ENCODE measurements at places on chromosomes 1 and 21.

- DNase-seq = no peak
Observed at GRCh38 chr1:83581747-83582146, 417.2 kb downstream of the TTLL7 start.

DNA sequence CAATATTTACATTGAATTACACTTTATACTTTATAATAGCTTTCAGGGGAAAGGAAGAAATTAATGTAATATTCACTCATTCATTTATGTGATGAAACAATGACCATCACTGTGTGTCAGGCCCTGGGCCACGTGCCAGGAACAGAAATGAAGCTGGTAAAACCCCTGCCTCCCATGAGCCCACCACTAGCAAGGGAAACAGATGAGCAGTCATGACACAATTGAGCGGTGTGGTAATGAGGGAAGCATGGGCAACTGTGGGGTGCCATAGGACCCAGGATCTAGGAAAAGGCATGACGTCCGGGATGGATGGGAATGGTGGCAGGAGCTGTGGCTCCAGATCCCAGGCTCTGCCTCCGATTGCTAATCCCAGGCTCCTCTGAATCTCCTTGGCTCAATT, 17.0 kb upstream of the SLC5A9 start:
- DNase-seq = no peak

- DNase-seq = no peak
Observed at GRCh38 chr1:59485171-59485570, 188.3 kb downstream of the FGGY start.

GRCh38 chr1:195773931-195774330, 834.3 kb downstream of the KCNT2 start:
- DNase-seq = no peak

GRCh38 chr21:46171996-46172862, 12.0 kb downstream of the SPATC1L start:
- no peak for DNase-seq

GRCh38 chr21:37338671-37339551, 27.7 kb upstream of the DYRK1A start:
- no peak for DNase-seq

DNA sequence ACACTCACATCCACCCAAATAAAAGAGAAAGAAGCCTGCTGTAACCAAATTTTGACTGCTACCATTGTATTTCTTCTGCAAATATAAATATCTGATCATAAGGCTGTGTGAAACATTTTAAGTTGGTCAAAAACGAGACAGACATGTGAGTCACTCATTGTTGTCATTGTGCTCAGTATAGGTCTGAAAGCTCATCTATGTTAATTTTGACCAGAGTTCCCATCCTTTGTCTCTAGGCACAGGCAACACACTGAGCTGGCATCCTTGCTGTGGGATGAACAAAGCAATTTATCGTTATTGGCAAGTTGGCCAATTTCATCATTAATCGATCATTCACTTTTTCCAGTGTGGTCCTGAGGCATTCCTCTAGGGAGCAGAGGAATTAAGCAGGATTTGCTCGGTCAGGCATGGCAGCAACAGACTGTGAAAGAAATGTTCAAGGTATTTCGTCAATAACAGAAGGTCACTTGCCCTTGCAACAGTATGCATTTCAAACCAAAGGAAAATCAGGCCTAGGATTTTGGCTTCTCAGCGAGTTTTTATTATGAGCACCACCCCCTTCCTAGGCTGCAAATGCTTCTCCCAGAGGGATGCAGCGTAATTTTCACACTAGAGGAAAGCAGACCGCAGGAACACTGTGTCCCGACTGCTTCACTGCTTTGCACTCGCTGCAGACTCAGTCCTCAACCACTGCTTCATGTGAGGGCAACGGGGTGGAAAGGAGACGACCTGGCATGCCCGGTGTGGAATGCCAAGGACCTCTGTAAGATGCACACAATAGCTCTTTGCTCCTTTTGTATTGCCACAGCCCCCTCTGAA, 87.9 kb upstream of the SMYD2 start:
- DNase-seq = no peak

GRCh38 chr1:78101514-78101913, 55.7 kb downstream of the GIPC2 start:
- DNase-seq = no peak

DNA sequence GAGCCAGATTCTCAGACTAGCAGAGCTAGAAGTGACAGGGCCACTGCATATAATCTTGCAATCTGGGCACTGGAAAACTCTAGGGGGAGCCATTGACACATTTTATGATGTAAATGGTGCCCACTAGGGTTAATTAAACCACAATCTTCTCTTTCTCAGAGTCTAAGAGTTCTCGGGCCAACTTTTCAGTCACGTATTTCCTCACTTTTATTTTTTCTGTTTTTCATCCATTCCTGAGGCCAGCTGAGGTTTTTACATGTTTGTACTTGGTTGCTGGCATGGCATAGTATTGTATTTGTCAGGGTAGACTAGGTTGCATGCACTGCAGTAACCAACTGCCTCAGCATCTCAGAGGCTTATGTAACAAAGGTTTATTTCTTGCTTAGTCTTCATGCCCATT, 138.2 kb downstream of the ZNF326 start:
- no peak for DNase-seq

GRCh38 chr1:36941316-36941978, 92.9 kb downstream of the GRIK3 start:
- no peak for DNase-seq

- no peak for DNase-seq
Observed at GRCh38 chr1:61054601-61054993, 27.8 kb upstream of the NFIA start.

DNA sequence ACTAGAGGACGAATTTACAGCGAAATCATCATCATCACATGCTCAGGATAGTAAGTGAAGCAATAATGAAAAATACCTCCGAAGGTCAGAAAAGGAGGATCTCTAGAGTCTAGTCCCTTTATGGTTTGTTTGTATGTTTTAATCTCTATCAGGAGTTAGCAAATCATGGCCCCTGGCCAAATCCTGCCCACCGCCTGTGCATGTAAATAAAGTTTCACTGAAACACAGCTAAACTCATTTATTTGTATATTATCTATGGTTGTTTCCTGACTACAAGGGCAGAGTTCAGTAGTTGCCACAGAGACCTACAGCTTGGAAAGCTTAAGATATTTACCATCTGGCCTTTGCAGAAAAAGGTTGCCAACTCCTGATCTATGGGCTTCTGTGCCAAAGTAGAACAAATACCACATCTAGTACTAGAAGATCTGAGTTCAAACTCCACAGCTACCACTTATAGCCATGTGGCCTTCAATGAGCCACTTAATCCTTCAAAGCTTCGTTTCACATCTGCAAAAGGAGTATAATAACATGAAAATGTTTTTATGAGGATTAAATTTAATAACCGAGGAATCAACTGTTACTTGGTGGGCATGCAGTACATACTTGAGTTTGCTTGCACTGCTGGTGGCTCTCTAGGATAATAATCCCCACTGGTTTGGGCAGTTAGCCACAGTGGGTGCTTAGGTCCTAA, 94.0 kb upstream of the KIF26B start:
- DNase-seq = no peak

DNA sequence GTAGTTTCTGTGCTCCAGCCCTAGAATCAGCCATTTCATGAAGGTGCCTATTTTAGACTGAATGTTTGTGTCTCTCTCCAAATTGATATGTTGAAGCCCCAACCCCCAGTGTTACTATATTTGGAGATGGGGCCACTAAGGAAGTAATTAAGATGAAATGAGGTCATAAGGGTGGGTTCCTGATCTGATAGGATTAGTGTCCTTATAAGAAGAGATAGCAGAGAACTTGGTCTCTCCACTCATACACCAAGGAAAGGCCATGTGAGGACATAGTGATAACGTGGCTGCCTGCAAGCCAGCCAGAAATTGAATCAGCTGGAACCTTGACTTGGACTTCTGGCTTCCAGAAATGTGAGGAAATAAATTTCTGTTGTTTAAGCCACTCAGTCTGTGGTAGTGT, 12.3 kb downstream of the RAVER2 start:
- DNase-seq = no peak

DNA sequence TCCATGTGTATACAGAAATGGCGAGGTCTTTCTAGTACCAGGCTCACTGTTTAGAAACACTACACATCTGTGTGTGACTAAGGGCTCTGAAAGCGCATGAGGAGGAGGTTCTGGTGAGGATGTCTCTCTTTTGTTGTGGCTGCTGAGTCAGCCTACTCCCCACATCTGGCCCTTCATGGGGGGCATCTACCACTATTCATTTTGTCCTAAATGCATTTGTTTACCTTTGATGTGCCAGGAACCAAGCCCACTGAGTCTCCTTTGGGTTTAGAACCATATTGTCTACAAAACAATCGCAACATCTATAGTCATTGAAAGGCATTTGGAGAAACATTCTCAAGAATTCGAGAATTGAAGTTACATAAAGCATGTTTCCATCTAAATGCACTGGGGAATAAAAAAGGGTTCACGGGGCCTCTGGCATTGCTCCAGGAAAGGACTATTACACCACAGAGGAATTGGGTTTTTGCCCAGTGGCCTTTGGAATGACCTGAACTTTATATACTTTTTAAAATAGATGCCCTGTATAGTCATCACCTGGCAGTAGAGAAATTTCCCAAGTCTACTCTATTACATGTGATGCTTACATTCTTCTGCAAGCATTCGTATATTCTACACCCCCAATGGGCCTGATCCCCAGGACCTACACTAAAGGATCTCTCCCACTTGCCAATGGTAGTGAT, 35.1 kb upstream of the ADORA3 start:
- DNase-seq = no peak

DNA sequence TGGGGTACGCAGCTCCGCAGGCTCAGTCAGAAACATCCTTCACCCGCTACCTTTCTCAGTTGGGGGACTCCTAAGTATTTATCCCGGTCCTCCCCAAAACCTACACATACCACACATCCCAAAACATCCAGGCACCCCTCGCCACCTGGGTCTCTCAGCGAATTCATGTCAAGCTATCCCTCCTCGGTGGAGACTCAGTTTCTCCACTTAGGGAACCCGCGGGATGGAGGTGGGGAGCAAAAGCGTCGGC, 1.3 kb upstream of the ZBTB7B start:
- DNase-seq = no peak

GRCh38 chr1:49059087-49059486, 282.4 kb upstream of the BEND5 start:
- DNase-seq = no peak

GRCh38 chr1:167425482-167425881, 92.8 kb downstream of the CD247 start:
- DNase-seq = no peak

DNA sequence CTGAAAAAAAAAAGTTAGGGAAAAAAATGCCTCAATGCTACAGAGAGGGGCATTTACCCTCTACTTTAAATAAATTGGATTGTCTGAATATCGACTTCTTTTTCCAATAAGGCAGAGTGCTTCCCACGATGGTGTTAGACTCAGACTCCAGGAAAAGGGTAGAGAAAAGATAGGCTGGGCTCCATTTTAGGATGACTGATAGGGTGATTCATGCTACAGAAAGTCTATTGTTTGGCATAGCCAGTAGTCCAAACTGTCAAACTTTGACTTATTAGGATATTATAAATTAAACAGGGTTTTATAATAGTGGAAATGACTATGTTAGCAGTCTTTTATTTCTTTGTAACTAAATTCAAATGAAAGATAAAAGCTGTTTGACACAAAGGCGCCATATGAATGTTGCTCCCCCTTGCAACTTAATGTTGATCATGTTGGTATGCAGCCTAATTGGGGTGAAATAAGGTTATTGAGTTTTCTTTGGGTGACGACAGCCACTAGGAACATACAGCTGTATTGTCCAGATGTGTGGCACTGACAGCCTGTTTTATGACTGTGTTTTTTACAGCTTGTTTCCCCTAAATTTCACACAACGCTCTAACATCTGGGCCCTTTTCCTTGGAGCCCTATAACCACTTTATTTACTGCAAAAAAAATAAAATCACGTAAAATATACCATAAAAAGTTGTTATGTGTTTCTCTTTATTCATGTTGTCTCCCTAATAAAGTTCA, 69.3 kb downstream of the SPAG17 start:
- no peak for DNase-seq

- no peak for DNase-seq
Observed at GRCh38 chr1:29361686-29362085, 125.4 kb downstream of the PTPRU start.

GRCh38 chr1:173733912-173734311, 19.1 kb downstream of the KLHL20 start:
- DNase-seq = no peak

GRCh38 chr1:216528816-216529215, 105.6 kb upstream of the USH2A start:
- no peak for DNase-seq

- DNase-seq = no peak
Observed at GRCh38 chr1:112255080-112255479, 140.9 kb upstream of the CTTNBP2NL start.

DNA sequence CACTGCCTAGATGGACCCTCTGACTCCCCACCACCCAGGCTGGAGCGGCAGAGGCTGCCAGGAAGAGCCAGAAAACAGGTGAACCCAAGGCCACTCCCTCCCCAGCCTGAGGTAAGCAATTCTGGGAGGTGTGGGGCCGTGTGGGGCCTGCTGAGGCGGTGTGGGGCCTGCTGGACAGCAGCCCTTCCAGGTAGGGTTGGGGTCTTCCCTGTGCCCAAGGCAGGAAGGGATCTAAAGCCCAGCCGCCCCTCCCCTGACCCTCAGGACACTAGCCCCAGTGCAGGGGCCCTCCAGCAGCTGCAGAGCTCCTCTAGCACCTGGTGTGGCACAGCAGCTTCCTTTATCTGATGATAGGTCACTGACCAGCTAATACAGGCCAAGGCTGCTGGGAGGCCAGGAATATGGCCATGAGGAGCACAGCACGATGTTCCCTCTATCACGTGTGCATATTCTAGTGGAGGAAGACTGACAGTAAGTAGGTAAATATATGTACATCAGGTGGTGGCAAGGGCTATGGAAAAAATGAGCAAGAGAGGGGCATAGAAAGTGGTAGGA, 86.9 kb downstream of the IER5 start:
- no peak for DNase-seq

DNA sequence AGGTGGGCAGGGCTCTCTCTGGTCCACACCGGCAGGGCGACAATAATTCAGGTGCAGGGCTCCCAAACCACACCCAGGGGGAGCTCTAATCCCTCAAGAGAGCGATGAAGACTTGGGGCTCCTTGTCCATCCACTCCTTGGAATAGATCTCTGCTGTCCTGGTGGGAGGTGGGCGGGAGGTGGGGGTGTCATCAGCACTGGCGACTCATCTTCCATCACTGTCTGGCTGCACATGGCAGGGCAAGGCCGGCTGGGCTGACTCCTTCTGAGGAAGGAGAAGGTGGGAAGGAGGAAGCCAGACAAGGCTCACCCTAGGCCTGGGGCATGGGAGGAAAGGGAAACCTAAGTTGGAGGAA, 29.3 kb downstream of the TNNT2 start:
- DNase-seq = peak; percentile 24

All from stimulated activated CD4-positive, alpha-beta T cell treated with anti-CD3 and anti-CD28 coated beads, Interleukin-15, amount 100 ng/mL, for 48 hours (primary cell).